ENCODE measurements at places on chromosomes 12 and 14.

DNA sequence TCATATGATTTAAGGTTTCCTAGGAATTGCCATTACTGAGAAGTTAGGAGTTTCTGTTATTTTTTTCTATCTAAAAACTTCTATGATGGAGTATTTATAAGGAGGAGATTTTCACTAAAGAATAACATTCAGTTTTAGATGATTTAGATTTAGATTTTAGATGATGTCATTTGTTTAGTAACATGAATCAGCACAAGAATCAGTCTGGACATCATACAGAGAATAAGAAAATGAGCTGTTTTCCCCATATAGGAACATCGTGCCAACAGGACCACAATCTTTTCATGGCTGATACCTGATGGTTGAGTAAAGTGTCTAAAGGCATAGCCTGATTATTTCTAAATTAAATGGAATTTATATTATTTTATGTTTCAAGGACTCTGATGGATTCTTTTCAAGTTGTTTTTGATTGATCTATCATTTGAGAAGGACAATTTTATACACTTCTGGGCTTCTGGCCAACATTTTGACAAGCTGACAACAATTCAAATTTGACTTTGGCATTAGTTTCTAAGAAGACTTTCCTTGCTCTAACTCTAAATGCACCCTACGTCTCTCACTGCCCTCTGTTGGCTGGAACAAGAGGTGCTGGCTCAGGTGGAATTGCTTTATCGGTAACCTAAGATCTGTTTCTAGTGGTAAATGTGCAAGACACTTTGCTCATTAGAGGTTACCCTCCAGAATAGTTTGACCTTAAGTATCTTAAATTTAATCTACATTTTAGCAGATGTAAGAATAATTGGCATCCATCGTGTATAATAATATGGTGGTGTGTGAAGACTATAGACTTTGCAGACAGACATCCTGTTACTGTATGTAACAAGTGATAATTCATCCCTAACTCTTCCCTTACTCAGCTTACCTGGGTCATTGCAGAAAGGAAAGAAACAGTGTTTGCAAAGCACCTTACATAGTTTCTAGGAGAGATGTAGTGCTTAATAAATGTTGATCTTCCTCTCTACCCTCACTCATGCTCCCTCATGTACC, 42.8 kb upstream of the CPSF6 start:
- DNase-seq = peak; percentile 19

DNA sequence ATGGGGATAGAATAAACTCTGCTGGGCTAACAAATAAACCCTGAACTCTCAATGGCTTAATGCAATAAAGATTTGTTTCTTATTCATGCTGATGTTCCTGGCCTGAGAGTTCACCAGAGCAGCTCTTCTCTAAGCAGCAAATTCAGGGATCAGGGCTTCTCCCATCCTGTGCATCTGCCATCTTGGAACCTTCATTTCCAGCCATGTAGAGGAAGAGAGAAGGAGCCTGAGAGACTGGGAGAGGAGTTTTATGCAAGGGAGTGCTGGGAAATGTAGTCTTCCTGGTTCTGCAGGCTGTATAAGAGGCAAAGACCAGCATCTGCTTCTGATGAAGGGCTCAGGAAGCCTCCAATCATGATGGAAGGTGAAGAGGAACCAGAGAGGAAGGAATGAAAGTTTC, 20.6 kb upstream of the APOLD1 start:
- DNase-seq = no peak

DNA sequence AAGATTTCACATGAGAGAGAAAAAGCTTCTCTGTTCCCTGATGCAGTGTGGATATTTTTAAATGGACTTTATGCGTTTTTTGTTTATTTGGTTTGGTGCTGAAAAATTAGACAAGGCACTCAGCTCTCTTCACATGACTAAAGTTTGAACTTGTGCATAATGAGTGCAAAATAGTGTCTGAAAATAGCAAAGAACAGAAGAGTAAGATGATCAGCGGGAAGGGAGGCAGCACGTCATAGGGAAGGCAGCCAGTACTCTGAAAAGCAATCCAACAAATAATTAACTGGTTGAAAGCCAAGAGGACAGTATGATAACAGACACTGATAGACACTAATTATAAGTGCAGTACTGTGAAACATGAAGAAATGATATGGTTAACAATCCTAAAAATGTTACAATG, 46.6 kb upstream of the CDKN3 start:
- peak; percentile 55 for DNase-seq

GRCh38 chr12:57861967-57862366, 15.4 kb upstream of the CTDSP2 start:
- no peak for DNase-seq

GRCh38 chr12:115423546-115423987, 739.6 kb upstream of the TBX3 start:
- DNase-seq = no peak

- peak; percentile 65 for DNase-seq
Observed at GRCh38 chr12:42790761-42791151, 201.2 kb upstream of the PRICKLE1 start.

GRCh38 chr12:12488823-12489550, 73.7 kb downstream of the DUSP16 start:
- no peak for DNase-seq

GRCh38 chr14:74667758-74668157, 45.1 kb downstream of the AREL1 start:
- peak; percentile 31 for DNase-seq

GRCh38 chr12:77202457-77203060, 137.2 kb upstream of the E2F7 start:
- DNase-seq = no peak

DNA sequence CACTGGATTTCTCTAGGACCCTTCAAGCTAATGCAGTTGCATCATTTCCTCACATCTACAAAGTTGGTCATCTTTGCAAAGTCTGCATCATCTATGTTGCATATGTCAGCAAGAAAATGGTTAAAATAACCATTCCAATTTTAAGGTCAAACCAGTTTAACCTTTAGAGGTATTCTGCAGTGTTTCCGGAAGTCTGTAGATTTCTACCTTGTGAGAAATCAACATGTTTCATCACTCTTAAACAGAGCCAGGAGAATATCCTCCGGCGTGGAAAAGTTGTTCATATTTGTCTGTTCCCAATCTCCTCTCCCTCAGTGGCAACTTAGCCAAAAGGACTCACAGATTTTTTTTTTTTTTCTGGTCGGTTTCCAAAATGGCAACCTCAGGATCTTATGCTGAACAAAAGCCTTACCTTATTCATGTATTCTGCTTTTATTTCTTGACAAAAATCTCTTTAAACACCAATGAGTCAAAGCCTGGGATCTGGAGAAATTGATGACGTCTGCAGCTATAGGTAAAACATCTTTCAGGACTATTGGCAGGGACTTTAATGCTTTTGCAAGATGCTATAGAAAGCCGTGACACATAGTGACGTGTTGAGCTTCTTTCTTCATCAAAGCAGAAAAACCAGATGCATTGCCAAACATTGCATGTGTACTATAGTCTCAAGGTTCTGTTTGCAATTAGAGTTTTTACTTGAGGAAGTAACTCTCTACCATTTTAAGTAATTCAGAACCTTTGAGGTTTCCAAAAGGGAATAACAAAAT, 16.0 kb upstream of the CDK17 start:
- DNase-seq = peak; percentile 100

GRCh38 chr12:64385468-64385867, 5.1 kb downstream of the C12orf56 start:
- peak; percentile 80 for DNase-seq

DNA sequence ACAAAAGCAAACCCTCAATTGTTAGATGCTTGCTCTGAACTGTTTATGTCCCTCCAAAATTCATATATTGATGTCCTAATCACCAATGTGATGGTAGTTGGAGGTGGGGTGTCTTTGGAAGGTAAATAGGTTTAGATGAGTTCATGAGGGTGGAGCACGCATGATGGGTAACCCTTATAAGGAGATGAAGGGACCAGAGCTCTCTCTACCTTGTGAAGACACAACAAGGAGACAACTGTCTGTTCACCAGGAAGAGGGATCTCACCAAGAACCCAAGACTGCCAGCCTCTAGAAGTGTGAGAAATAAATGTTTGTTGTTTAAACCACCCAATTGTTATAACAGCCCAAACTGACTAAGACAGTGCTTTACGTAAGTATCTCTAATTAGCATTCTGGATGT, 27.0 kb downstream of the DHRS2 start:
- no peak for DNase-seq

- peak; percentile 35 for DNase-seq
Observed at GRCh38 chr12:100077367-100077766, 65.3 kb downstream of the BLTP3B start.

DNA sequence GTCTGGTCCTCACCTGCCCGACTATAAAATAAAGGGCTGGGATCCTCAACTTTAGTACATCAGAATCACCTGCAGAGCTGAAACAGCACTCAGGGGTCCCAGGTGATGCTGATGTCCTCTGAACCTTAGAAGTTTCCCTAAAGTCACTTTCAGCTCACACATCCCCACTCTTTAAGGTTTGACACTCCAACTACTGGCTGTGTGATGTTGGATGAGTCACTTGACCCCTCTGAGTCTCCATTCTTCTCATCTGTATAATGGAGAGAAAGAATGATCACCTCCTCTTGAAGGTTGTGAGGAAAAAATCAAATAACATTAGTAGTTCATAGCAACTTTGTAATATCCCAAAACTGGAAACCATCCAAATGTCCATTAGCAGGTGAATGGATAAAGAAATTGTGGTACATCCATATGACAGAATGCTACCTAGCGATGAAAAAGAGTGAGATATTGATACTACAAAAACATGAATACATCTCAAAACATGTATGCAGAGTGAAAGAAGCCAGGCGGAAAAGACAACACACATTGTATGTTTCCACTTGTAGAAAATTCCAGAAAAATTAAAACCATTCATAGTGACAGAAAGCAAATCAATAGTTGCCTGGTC, 13.3 kb downstream of the TMEM119 start:
- DNase-seq = no peak

- peak; percentile 54 for DNase-seq
Observed at GRCh38 chr12:6224550-6224949, 24.4 kb downstream of the CD9 start.

Data from fibroblast of mammary gland (primary cell).